ENCODE measurements at places on chromosomes 3 and 15.

DNA sequence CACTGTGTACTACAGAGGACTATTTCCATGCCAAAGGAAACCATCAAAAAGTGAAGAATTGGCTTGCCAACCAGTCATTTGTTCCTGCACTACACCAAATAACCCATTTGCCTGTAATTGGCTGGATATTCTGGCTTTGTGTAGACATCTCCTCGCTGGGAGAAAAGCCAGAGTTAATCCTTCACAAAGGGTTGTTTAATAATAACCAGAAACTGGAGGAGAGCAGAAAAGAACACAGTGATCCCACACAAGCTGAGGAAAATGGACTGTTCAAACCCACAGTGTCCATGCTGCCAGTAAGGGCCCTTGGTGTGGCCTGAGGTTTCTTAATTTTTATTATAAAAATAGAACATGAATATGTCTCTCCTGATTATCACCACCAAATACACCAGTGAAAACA lies 294.0 kb downstream of the RORA start:
- no peaks in the 10 kb centered on the region for H3K27me3 ChIP-seq
- H3K4me1 ChIP-seq: peaks cover 13% of the 10 kb centered on the region
- no peak for DNase-seq
- no peak overlapping the region for H3K4me3 ChIP-seq
- no peak overlapping the region for H3K27ac ChIP-seq
- no peaks in the 10 kb centered on the region for H3K36me3 ChIP-seq

DNA sequence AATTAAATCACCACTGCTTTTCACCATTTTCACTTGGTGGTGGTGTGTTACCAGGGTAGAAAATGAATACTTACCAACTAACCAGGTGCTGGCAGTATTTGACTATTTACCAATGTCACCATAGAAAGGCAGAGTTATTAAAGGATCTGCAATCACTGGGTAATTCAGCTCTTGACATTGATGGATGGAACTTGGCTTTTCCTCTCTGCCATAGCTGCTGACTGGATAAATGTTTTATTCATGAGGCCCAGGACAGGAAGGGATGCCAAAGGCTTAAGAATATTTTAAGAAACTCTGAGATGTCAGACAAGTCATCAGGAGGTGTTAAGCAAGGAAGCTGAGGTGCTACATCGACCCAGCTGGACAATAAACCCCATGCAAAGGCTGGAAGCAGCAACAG lies 495.5 kb upstream of the CFAP20DC start:
- H3K27ac ChIP-seq: no peak overlapping the region
- H3K36me3 ChIP-seq: peaks cover 2% of the 10 kb centered on the region
- no peak overlapping the region for H3K4me3 ChIP-seq
- H3K27me3 ChIP-seq: no peaks in the 10 kb centered on the region
- no peak for DNase-seq
- H3K4me1 ChIP-seq: peaks cover 25% of the 10 kb centered on the region

DNA sequence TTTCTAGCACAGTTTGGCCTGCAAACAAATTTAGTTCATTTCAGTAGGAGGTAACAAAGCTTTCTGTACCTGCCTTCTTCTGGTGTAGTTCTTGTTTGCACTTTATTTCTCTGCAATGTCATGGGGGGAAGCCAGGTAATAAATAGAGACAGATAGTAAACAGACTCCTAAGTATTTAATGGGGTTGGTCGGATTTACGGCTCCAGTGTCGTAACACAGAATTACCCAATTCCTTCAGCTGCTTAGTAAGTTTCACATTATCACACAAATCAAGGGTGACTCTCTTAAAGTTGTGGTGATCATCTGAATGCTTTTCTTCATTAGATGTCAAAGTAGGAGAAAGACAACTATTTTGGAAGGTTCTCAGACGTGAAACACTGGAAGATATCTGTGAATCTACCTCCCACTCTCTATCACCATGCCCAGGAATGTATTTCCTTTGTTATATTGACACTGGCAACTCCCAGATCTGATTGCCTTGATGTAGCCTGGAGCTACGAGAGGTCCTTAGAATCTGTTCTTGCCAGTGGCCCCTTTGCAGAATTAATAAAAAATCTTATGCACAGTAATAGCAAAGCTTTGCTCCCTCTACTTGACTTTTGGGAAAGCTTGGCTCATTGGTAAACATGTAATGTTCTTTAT lies 25.0 kb upstream of the TMC3 start:
- no peak overlapping the region for H3K4me3 ChIP-seq
- H3K36me3 ChIP-seq: no peaks in the 10 kb centered on the region
- no peak overlapping the region for H3K27ac ChIP-seq
- DNase-seq: no peak
- H3K4me1 ChIP-seq: no peaks in the 10 kb centered on the region

- no peak overlapping the region for H3K4me3 ChIP-seq
- DNase-seq: no peak
- no peaks in the 10 kb centered on the region for H3K4me1 ChIP-seq
- peaks cover 2% of the 10 kb centered on the region for H3K36me3 ChIP-seq
- H3K27ac ChIP-seq: no peak overlapping the region
Measured at GRCh38 chr3:86047161-86047560, 943.8 kb downstream of the VGLL3 start.

GRCh38 chr3:123672429-123673146 lies 87.7 kb upstream of the HACD2 start:
- H3K27me3 ChIP-seq: peaks cover 72% of the 10 kb centered on the region
- peaks cover 2% of the 10 kb centered on the region for H3K36me3 ChIP-seq
- no peak for DNase-seq
- H3K4me3 ChIP-seq: no peak overlapping the region
- H3K4me1 ChIP-seq: peaks cover 5% of the 10 kb centered on the region
- no peak overlapping the region for H3K27ac ChIP-seq

DNA sequence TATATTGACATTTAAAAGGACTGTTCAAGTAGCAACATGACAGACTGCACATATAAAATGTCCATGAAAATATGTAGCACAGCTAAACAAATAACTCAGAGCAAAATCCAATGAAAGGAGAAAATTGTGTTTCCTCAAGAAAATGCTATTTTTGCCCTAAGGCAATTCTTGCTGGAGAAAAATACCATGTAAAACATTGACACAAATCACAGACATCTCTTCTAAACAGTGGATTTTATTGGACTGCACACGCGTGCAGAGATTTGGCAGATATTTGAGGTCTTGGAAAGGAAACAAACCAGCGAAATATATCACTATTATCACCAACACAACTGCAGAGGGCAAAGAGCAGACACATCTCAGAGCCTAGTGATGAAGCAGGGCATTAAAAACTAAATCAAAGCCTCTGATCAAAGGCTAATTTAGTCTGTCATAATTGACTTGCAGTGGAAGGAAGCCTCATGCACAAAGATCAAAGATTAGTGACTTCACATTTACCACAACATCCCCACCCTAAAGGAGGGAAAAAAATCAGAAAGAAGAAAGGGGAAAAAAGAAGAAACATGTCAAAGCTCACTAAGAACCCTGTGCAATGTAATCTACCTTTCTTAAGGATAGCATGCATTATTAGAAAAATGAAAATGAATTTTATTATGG lies 52.4 kb downstream of the CHL1 start:
- no peak overlapping the region for H3K27ac ChIP-seq
- H3K36me3 ChIP-seq: no peaks in the 10 kb centered on the region
- DNase-seq: no peak
- no peak overlapping the region for H3K4me3 ChIP-seq

GRCh38 chr3:101886626-101887025 lies 37.3 kb downstream of the NFKBIZ start:
- H3K36me3 ChIP-seq: no peaks in the 10 kb centered on the region
- no peak for DNase-seq
- H3K27me3 ChIP-seq: no peaks in the 10 kb centered on the region
- H3K4me3 ChIP-seq: no peak overlapping the region

DNA sequence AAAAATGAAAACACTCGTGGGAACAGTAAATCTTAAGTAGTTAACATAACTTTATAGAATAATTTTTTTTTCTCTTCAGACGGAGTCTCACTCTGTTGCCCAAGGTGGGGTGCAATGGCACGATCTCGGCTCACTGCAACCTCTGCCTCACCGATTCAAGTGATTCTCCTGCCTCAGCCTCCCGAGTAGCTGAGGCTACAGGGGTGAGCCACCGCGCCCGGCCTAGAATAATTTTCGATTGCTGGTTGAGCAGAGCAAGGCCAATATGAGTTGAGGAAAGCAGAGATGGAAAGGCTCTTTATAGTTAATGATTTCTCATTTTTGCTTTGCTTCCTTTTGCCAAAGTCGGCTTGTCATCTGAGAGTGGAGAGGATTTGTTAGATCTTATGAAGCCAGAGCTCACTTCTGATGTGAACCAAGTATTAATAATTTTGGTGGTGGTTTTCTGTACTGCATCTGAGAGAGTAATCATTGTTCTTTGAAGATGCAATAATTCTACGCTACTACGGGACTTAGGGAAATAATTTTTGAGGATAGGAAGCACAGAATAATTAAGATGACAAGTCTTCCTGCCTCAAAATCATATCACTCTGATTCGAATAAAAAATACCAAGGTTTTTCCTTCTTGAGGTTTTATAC lies 1.6 kb upstream of the GOLM2 start:
- DNase-seq: no peak
- H3K4me1 ChIP-seq: peaks cover 40% of the 10 kb centered on the region
- H3K4me3 ChIP-seq: peak overlapping the region; percentile 99
- H3K27ac ChIP-seq: peak overlapping the region; percentile 100
- H3K36me3 ChIP-seq: peaks cover 29% of the 10 kb centered on the region
- H3K27me3 ChIP-seq: peaks cover 26% of the 10 kb centered on the region

DNA sequence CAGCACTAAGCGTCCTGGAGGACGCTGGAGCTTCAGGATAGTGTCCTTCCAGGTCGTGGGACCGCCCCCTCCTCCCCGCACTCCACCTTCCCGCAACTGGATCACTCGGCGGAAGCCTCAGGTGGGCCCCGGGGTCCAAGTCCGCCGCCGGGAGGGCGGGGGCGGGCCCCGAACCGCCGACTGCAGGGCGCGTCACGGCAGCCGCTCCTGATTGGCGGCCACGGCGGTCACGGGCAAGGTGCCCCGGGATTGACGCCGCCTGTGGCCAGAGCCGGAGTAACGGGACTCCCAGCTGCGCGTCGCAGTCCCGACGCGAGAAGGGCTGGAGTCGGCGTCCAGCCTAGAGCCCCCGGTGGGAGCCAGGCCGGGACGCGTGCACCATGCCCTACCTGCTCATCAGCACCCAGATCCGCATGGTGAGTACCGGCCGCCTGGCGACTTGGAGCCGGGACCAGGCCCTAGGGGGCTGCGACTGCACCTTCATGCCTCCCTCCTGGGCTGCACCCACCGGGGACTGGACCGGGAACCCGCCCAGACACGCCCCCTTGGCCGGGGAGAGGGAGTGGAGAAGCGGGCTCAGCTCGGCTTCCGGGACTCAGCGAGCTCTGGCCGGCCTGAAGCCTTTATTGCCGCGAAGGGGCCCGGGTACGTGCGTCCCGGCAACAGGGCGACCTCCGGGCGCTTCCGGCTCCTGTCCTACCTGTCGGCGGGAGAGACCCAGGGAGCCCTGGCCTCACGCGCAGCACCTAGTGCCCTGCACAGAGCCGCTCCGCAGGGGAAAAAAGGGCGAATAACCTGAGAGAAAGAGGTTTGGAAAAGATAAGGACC lies at the start of gene GCHFR:
GCHFR (plus strand) TSS at position 268 of the 828 bp plus-strand sequence; CDS start at position 381, 113 bp downstream.
- no peaks in the 10 kb centered on the region for H3K27me3 ChIP-seq
- H3K36me3 ChIP-seq: peaks cover 14% of the 10 kb centered on the region
- peak within 1 kb of the TSS; percentile 69 for H3K4me3 ChIP-seq
- peak within 1 kb of the TSS; percentile 81 for H3K27ac ChIP-seq
- DNase-seq: peak; percentile 23

DNA sequence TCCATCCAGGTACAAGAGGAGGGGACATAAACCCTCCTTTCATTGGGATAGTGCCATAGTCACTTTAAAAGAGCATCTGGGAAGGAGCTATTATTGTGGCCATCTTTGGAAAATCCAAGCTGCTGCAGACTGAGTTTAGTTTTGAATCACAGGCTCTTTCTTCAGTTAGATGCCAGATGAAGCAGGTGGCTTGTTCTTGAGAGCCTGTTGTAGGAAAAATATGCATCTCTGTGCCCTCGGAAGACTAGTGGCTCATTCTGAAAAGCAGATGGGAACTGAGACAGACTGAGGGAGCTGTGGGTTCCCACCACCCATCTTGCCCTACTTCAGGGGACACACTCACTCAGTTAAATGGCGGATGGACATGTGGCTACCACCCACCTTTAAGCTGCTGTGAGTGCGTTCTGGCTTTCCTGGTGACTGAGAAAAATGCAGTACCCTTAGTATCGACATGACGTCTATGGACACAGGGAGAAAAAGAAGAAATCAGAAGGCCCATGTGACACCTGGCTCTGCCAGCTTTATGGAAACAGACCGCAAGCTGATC lies 50.2 kb downstream of the RARB start:
- no peaks in the 10 kb centered on the region for H3K4me1 ChIP-seq
- DNase-seq: no peak
- H3K36me3 ChIP-seq: no peaks in the 10 kb centered on the region

DNA sequence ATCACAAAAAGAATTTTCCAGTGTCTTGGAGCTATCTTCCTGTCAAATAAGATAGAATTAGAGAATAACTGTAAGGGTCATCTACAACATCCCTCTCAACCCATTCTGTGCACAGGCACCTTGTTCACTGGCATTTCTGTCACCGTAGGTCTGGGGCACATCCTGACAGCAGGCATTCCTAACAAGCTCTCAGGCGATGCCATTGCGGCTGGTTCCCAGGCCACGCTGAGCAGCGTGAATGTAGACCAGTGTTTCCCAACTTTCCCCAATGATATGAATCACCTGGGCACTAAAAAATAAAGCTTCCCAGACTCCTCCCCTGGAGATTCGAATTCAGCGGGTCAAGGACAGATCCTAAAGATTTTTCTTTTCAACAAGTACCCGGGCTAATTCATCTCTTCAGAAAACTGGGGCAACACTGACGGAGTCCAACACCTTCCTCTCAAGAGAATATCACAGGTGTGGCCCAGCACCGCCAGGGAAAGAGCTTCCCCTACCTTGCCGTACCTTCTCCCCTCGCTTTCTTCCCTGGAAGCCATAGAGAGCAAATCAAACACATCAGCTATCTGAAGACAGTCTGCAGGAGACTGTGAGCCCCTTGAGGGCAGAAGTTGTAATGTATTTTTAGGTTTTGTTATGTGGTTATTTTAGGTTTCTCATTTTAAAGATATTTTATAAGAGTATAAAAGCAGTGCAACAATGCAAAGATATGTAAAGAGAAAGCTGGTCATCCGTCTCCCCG lies 143.4 kb downstream of the LIPC start:
- H3K36me3 ChIP-seq: no peaks in the 10 kb centered on the region
- H3K27me3 ChIP-seq: no peaks in the 10 kb centered on the region
- H3K4me3 ChIP-seq: no peak overlapping the region

- no peak overlapping the region for H3K27ac ChIP-seq
- H3K27me3 ChIP-seq: peaks cover 16% of the 10 kb centered on the region
- no peaks in the 10 kb centered on the region for H3K36me3 ChIP-seq
- no peak for DNase-seq
- H3K4me1 ChIP-seq: no peaks in the 10 kb centered on the region
Measured at GRCh38 chr3:120846073-120846472, 61.9 kb upstream of the STXBP5L start.

- H3K4me3 ChIP-seq: no peak overlapping the region
- peaks cover 2% of the 10 kb centered on the region for H3K36me3 ChIP-seq
- H3K4me1 ChIP-seq: no peaks in the 10 kb centered on the region
- H3K27me3 ChIP-seq: no peaks in the 10 kb centered on the region
- no peak overlapping the region for H3K27ac ChIP-seq
Measured at GRCh38 chr3:78792212-78792611, 975.6 kb downstream of the ROBO1 start.
